ENCODE measurements at places on chromosomes 2 and 18.

- DNase-seq, result no peak
These were observed 1.5 kb downstream of the GPC1 start for GRCh38 chr2:240436683-240437550.

GRCh38 chr2:8677646-8678592, 3.9 kb upstream of the ID2 start:
- DNase-seq, result no peak

DNA sequence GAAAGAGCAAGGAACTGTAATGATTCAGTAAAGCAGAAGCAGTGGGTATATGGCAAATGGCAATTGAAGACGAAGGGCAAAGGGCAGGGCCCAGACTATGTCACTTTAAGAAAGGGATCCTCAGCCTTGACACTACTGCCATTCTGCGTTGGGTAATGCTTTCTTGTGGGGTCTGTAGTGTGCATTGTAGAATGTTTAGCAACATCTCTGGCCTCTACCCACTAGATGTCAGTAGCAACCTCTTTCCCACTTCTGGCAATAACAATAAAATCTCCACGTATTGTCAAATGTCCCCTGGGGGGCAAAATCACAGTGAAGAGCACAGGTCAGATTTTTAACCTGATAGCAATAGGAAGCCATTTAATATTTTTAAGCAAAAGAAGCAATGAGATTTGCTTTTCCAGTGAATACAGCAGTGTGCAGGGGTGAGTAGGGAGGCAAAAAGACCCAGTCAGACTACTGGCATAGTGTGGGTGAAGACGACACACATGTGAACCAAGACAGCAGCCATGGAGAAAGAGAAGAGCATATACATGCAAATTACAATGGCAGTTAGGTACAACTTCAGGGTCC, 209.5 kb downstream of the DYM start:
- no peak for DNase-seq

- DNase-seq, result no peak
These were observed 200.0 kb downstream of the DNER start for GRCh38 chr2:229514273-229514895.

DNA sequence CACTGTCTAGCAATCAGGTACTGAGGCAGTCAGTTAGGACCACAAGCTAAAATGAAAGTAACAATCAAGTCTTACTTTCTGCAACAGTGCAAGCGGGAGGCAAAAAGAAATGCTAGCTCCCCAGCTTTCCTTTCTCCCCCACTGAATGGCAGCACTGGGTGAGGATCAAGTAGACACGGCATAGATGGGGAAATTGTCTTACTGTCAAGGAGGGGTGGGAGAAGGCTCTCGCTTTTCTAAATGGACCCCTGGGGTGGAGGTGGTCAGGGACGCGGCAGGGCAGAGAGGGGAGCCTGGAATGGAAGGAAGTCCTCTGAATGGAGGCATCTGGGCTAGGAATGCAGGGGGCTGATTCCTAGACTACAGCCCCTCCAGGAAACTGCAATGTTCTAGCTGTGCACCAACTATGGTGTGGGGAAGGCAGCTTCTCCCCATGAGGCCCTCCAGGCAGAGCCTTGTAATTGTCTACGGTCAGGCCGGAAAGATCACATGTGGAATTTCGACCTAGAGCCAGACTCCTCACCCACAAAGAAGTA, 24.3 kb downstream of the METTL8 start:
- DNase-seq, result no peak

DNA sequence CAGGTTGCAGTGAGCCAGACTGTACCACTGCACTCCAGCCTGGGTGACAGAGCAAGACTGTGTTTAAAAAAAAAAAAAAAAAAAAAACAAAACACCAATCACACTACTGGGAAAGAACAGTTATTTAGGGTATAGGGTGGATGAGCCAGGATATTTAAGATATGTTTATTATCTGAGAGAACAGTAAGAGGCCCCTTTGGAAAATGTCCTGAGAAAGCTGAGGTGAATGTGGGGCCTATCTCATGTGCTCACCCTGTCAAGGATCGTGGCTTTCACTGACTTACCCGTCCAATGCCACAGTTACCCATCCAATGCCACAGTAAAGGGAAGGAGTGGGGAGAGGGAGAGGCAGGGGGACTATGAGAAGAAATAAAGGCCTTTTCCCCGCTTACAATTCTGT, 19.9 kb upstream of the ENOSF1 start:
- no peak for DNase-seq

GRCh38 chr2:233997707-233998106, 52.8 kb upstream of the SPP2 start:
- DNase-seq, result no peak

- no peak for DNase-seq
These were observed 491 bp downstream of the ALK start for GRCh38 chr2:29920631-29921559.

- DNase-seq, result no peak
These were observed at the start of gene ITGA4 for GRCh38 chr2:181457121-181457740. Gene ITGA4, plus strand, starts transcription at chr2:181457386. Its CDS starts 269 bp downstream, at chr2:181457655.

DNA sequence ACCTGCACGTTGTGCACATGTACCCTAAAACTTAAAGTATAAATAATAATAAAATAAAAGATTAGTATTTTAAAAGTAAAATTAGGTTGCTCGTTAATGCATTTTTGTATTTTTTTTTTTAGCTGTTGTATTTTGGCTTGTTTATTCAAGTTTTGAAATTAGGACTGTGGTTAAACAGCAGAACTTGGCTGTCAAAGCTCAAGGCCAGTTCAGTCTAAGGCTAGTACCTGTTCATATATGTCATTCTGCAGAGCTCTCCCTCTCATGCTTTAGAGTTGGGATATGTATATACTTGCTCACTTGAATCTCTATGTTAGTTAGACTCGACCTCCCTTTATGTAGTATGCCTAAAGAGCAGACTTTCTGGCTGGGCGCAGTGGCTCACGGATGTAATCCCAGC, 32.7 kb downstream of the MOB4 start:
- no peak for DNase-seq

GRCh38 chr2:71930049-71930681, 217.5 kb downstream of the CYP26B1 start:
- no peak for DNase-seq

DNA sequence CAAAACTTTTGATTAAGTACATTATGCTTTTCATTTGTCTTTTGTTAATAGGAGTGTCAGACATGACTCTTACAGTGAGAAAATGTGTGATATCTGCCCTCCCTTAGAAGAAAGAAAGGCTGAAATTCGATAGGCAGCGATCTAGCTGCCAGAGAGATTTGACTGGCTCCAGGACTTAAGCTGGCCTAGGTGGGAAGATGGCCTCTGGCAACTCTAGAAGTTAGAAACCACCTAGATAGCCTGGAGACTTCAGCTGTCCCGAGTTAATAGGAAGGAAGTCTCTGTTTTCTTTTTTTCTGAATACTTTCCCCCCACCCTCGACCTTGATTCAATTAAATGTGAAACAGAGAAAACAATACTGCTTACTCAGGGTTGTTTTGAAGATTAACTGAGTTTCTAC, 1194.7 kb upstream of the CRIM1 start:
- DNase-seq, result no peak

DNA sequence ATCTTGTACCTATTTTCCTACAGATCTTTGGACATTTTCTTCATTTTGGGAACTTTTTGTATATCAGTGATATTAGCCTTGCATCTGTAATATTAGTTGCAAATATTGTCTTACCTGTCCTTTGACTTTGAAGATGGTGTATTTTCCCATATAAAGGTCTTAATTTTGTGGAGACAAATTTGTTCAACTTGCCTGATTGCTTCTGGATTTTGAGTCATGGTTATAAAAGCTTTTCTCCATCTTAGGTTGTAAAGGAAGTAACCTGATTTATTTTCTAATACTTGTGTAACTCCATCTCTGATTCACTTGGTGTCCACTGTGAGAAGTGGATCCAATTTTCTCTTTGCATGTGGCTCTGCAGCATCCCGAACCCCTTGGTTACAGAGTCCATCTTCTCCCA, 97.7 kb upstream of the OTOS start:
- no peak for DNase-seq

DNA sequence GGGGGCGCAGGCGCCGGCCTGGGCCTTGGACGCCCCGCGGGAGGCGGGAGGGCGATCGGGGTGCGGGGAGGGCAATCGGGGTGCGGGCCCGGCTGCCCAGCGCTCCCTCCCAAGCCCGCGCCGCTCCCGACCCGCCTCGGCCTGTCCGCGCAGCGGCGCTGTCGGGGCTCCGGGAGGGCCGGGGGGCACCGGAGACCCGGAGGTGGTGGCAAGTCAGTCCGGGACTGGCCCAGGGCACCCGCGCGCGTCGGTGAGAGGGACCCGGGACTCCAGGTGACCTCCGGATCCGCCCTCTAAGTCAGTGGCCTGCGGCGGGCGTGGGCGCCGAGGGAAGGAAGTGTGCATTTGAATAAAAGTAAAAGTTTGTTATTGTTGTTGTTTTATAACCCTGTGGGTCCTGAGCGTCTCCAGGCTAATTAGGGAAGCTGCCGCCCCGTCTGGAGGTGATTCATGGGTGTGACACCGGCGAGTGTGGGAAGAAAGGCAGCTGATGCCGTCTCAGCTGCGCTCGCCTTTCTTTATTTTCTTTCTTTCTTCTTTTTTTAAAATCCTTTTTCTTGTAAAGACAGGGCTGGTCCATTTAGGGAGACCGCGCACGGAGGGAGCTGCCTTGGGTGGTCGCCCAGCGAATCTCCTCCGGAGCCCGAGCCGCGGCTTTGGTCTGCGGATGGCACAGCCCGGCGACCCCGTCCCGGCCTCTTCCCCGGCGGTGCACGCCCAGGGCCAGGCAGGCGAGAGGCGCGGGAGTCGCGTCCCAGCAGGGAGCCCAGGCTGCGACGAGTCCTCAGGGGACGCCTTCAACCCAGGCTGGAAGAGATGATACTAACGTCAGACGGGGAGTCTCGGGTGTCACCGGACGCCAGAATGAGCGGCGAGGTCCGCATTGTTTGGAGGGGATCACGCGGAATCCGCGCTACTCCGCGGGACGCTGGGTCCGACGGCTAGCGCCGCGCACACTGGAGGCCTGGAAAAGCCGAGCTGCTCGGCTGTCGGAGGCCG, 627 bp upstream of the CRACDL start:
- DNase-seq, result no peak

DNA sequence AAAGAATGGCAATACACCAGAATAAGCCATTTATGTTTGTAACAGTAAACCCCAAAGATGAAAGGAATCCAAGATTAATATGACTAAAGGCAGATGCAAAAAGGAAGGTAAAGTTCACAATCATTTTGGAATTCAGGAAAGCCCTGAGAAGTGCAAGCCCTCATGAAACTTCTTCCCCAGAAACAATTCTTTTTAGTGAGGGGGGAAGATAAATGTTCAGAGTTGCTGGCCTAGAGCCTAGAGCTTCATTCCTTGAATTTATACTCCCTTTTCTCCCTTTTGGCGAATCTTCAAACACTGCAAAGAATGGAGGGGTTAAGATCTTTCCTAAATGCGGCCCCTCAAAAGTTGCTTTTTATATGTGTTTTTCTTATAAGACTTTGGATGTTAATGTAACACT, 368.8 kb downstream of the MEIS1 start:
- no peak for DNase-seq

DNA sequence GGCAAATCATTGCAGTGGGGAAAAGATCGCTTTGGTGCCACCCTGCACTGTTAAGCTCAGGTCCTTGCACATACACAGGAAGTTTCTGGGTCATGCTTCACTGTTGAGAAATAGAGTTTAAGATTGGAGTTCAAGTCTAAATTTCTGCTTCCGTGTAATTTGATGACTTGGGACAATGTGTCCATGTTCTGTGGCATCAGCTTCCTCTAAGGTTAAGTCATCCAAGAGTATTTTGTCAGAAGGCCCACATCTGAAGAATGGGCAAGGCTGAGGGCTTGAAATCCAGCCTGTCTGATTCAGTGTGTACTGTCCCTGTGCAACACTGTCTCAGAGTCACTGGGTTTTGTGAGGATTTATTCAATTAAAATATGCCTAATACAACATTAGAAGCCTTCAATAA, 880.7 kb downstream of the SUCLG1 start:
- DNase-seq, result no peak

DNA sequence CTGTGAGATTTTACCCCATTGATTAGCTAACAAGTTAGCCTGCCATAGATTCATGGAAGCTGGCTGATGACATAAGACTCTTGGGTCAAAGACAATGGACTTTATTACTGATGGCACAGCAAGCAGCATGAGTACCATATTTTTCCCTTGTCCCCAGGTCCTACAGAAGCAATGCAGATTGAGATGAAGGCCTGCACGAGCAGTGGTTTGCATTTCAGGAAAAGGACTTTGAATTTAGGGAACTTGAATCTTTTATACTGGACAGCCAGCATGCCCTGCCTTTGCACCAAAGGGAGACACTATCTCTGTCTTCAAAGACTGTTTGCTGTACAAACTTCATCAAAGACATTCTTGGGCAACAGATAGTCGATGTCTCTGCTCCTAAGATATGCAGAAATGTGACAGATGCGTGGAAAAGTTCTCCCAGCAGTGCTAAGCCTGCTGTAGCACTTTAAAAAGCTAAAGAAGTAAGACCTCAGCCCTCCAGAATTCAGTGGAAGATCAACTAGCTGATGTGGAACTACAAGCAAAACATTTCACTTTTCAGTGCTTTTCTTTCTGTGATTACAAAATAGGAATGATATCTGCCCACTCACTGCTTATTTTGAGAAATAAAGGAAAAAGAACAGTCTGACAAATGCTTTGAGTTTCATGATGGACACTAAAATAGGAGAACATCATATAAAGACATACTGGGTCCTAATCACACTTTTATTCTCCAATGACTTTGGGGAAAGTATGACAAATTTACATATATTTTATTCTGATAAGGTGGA, 44.4 kb upstream of the TANK start:
- DNase-seq, result no peak

GRCh38 chr2:159968279-159968900, 94.0 kb downstream of the PLA2R1 start:
- DNase-seq, result no peak

DNA sequence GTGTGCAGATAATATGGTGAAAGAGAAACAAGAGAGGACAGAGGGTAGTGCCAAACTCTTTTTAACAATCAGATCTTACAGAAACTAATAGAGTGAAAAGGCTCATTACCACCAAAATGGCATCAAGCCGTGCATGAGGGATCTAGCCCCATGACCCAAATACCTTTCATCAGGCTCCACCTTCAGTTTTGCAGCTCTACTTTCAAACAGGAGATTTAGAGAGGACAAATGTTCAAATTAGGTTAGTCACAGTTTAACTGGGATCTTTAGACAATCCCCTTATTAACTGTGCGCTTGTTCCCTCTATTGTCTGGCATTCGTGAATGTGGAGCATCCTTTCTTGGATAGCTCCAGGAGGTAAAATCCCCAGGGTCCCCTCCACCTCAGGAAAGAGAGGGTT, 1209.3 kb upstream of the CHAC2 start:
- no peak for DNase-seq

DNA sequence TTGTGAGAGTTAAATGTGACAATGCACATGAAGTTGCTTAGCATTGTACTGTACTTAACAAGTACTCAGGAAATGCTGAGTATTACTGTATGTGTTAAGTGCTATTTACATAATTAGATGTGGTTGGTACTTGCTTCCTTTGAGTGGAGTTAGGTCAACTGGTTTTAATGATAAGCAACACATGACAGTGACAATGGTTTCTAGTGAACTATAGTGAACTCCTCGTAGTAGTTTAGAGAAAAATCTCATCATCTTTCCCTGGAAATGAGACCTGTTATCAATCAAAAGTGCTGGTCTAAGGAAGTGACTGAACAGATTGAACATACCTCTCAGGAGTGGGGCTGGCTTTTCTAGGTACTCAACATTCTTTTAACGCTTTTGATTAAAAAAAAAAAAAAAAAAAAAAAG, 29.2 kb upstream of the ZDBF2 start:
- DNase-seq, result no peak

GRCh38 chr2:193199322-193199721, 1004.6 kb upstream of the TMEFF2 start:
- no peak for DNase-seq

GRCh38 chr18:74128159-74128558, 19.5 kb downstream of the FBXO15 start:
- DNase-seq, result no peak

GRCh38 chr2:226758921-226759640, 40.5 kb downstream of the IRS1 start:
- DNase-seq, result no peak
